HCT116 (cell line): ENCODE measurements at places on chromosomes 13 and 19.
A peak's percentile ranks its signal among the peaks of the same experiment; 100 is the strongest.

- DNase-seq: no peak
These were observed 306 bp downstream of the ZNF540 start for GRCh38 chr19:37594982-37595382.

DNA sequence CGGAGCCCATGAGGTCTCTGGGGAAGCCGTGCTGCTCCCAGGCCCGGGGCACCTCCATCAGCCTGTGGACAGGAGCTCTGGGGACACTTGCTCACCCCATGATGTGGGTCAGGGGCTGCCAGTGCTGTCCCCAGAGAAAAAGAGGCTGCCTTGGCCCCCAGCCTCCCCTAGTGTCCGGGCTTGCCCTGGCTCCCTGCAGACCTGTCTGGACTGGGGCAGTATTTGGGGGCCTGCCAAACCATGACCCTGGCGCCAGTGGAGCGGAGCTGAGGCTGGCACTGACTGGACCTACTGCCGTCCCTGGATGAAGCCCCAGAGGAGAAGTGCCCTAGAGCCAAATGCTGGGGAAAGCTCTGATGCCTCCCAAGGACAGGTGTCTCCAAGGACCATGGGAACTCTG is 30.4 kb downstream of the ELAVL1 start:
- DNase-seq: no peak

- no peak for DNase-seq
These were observed 224.7 kb downstream of the DCT start for GRCh38 chr13:94254737-94255136.

DNA sequence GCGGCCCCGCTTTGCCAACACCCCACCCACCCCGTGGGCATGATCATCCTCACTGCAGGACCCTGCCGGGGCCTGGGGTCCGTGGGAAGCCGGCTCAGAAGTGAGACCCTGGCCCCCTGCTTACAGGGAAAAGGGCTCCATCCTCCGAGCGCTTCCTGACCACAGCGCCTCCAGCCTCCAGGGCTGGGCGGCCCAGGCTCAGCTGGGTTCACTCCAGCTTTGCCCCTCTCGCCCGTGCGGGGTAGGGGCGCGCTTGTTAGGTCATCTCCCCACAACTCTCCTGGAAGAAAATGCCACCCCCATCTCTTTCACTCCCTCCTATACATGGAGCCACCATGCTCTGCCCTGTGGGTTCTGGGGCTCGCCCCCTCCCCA is 6.6 kb upstream of the C1QTNF9B start:
- DNase-seq: no peak

- DNase-seq: no peak
These were observed 7.3 kb downstream of the PPP6R1 start for GRCh38 chr19:55251341-55252081.

- peak; percentile 23 for DNase-seq
These were observed 1124.9 kb downstream of the EFNB2 start for GRCh38 chr13:105410602-105411001.

DNA sequence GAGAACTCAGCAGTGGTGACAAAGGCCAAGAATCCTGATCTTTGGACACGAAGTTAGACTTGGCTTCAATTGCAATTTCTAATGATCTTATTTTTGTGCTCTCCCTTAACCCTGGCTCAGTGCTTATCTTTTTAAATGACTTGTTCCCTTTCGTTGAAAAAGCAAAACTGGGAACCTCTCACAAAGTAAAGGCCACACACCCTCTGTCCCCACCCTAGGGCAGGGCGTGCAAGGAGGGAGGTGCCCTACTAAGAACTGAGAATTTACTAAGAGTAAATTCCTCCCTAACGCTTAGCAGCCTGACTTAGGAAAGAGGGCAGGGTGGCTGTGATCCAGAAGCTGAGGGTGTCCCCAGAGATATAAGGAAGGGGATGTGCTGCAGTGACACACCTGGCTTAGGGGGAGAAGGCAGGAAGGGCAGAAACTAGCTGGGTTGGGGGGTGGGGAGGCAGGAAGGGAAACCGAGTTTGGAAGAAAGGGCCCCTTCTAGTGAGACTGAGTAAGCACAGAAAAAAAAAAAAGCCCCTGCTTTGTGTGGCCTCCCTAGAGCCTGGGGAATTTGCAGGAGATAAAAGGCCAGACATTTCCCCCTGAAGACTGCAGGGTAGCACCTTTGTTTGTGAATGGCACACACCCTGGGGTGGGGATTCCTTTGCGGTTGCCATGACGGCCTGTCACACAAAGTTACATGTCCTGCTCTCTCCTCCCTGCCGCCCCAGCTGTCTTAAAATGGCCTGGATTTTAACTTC is 435.1 kb downstream of the EFNB2 start:
- peak; percentile 46 for DNase-seq

DNA sequence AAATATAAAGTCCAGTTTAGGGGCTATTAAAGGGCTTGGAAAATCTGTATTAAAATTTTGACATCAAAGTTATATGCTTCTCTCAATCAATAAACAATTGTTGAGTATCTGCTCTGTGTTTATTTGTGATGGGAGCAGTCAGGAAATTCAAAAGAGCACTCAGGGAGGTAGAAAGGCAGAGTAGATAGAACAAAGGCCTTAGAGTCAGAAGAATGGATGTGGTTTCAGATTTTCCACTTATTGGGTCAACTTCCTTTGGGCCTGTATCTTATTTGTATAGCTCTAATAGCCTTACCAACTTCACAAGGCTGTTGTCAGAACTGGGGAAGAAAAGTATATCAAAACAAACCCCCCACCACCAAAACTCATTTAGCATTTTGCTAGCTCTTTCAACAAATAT is 302.6 kb downstream of the SPRY2 start:
- DNase-seq: no peak

GRCh38 chr19:47729799-47730520 is 15.4 kb upstream of the NOP53 start:
- DNase-seq: no peak

GRCh38 chr13:85142351-85142927 is 656.8 kb downstream of the SLITRK6 start:
- DNase-seq: no peak

- DNase-seq: no peak
These were observed 282.9 kb downstream of the OLFM4 start for GRCh38 chr13:53311561-53311960.

GRCh38 chr13:103297083-103297482 is 230.9 kb upstream of the SLC10A2 start:
- no peak for DNase-seq

- no peak for DNase-seq
These were observed 1949.7 kb upstream of the PRR20A start for GRCh38 chr13:55190996-55191395.

- DNase-seq: no peak
These were observed 1086.1 kb upstream of the MIR17HG start for GRCh38 chr13:90261343-90261742.

DNA sequence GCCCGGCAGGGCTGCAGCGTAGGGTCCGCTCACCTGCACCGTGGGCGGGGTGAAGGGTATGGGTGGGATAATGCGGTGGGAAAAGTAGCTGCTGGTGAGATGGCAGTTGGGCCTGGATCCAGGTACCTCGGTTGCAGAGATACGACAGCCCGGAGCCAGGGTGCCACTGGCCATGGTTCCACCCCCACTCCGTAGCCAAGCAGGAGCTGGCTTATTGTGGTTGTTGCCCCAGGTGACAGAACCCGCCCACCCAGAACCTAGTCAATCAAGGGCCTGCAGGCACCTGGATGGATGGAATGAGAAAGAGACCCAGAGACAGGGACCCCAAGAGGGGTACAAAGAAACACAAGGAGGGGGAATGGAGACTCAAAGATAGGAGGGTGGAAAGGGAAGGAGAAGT is 3.5 kb upstream of the LHB start:
- no peak for DNase-seq

GRCh38 chr13:53341144-53341510 is 312.5 kb downstream of the OLFM4 start:
- no peak for DNase-seq

- no peak for DNase-seq
These were observed 82.7 kb upstream of the SLC15A1 start for GRCh38 chr13:98835156-98835555.

DNA sequence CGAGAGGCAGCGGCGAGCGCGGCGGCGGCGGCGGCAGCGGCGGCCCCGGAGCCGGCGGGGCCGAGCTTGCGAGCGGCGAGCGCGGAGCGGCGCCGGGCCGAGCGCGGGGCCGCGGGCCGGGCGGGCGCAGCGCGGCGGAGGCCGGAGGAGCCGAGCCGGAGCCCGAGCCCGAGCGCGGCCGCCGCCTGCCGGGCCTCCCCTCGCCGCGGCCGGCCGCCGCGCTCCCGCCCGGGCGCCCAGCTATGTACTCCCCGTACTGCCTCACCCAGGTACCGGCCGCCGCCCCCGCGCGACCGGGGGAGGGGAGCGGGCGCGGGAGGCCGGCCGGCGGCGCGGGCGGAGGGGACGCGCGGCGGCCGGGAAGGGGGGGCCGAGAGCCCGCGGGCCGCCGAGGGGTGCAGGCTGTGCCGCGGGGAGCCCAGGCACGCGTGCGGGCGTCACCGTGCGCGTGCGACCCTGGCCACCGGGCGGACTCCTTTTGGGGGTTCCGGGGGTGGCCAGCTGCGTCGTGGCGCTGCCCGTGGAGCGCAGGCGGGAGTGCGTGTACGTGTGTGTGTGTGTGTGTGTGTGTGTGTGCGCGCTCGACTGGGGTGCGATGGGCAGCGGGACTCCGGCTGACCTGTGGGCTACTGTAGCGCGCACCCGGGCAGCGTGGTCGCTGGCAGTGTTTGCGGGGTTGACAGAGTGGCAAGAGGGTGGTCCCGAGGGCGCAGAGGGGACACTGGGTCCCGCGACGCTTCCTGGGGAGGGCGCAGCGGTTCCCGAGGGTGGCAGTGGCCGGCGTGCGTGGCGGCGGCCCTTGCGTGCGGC is 526 bp downstream of the NFIX start:
- no peak for DNase-seq

- no peak for DNase-seq
These were observed 729.0 kb downstream of the PCDH9 start for GRCh38 chr13:66501181-66501580.

- no peak for DNase-seq
These were observed 233.8 kb upstream of the PRR20A start for GRCh38 chr13:56906909-56907308.

GRCh38 chr13:110154410-110154933 is 152.5 kb downstream of the COL4A1 start:
- no peak for DNase-seq
